NK-92 treated with Interleukin-12 subunit alpha and Interleukin-12 subunit beta, amount 100 ng/mL, for 24 hours (cell line): ENCODE measurements at places on chromosomes 13 and 19.

GRCh38 chr13:107600971-107601370 is 614.4 kb downstream of the LIG4 start:
- no peak for DNase-seq

GRCh38 chr13:59250336-59251189 is 913.2 kb downstream of the DIAPH3 start:
- DNase-seq = no peak

DNA sequence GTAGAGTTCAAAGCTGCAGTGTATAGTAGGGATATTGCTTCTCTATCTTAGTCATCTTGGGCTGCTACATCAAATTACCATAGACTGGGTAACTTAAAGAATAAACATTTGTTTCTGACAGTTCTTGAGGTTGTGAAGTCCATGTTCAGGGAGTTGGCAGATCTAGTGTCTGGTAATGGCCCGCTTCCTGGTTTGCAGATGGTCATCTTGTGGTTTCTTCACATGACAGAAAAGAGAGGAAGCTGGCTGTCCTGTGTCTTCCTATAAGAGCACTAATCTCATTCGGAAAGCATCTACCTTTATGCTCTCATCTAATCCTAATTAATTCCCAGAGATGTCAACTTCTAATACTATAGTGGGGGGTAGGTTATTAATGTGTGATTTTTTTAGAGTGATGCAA is 6.2 kb downstream of the ZNF763 start:
- DNase-seq = no peak

DNA sequence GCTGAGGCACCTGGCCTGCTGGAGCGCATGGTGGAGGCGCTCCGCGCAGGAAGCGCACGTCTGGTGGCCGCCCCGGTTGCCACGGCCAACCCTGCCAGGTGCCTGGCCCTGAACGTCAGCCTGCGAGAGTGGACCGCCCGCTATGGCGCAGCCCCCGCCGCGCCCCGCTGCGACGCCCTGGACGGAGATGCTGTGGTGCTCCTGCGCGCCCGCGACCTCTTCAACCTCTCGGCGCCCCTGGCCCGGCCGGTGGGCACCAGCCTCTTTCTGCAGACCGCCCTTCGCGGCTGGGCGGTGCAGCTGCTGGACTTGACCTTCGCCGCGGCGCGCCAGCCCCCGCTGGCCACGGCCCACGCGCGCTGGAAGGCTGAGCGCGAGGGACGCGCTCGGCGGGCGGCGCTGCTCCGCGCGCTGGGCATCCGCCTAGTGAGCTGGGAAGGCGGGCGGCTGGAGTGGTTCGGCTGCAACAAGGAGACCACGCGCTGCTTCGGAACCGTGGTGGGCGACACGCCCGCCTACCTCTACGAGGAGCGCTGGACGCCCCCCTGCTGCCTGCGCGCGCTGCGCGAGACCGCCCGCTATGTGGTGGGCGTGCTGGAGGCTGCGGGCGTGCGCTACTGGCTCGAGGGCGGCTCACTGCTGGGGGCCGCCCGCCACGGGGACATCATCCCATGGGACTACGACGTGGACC is 9.7 kb upstream of the STRN4 start:
- no peak for DNase-seq

DNA sequence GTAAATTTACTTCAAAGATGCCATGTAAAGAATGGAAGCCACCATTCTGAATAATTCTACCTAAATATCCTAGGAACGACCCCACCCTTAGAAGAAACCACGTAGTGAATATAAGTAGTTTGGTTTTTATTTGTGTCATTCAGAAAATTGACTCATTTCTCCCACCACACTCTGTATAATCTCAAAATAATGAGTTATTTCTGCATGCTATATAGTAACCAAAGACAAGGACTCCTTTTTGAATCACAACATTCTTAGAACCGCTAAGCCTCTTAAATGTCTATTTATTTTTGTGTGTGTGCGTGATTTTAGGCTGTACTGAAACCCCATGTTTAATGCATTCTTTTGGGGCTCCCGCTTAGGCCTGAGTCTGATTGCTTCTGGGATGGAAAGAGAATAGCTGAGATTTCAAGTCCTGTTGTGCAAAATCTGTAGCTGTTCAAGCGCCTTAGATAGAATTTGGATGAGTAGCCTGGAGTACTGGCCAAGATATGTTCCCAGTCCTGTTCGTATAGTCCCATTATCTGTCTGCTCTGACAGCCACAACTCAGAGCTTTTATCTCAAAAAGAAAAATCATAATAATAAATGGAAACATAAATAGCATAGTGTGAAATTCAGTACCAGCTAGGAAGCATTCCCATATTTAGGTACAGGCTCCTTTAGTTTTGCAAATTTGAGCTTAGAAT is 532.4 kb upstream of the NBEA start:
- DNase-seq = no peak

DNA sequence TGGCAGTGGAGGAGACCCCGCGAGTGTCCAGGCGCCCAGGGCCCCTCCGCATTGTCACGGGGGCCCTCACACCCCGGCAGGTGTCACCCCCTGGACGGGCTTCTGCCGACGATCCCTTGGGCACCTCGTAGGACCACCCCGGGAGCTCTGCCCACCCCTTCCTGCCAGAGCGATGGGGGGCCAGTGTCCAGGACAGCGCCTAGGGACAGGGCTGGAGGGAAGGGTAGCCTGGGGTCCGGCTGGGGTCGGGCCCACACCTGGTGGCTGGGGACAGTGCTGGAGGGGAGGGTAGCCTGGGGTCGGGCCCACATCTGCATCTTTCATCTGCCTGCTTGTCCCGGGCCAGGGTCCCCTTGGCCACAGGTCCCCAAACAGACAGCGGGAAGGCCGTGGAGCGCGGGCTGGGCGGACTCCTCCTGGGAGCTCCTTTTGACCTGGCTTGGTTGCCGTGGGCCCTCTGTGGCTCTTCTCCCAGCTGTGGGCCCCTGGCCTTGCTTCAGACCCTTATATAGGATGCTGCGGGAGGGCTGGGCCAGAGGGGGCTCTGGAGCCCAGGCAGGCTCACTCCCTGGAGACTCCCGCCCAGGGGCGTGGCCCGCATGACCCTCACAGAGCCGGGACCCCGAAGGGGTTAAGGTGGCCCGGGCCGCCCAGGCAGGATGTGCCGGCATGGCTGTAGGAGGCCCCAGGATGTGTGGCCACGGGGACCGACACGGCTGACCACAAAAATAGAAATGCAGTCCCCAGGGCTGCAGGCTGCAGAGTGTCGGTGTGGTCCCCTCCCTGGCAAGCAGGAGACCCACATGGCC is 74.1 kb upstream of the MCF2L start:
- DNase-seq = no peak

GRCh38 chr19:30090476-30090875 is 148.4 kb downstream of the URI1 start:
- no peak for DNase-seq

- no peak for DNase-seq
These were observed 440.8 kb downstream of the TDRD3 start for GRCh38 chr13:60837806-60838205.

GRCh38 chr19:37362733-37363132 is 8.2 kb upstream of the ZNF527 start:
- no peak for DNase-seq

- no peak for DNase-seq
These were observed 16.5 kb downstream of the RXFP2 start for GRCh38 chr13:31755803-31756212.

- no peak for DNase-seq
These were observed 6.2 kb downstream of the TLE6 start for GRCh38 chr19:2983351-2984214.

GRCh38 chr19:37346091-37346490 is 24.8 kb upstream of the ZNF527 start:
- DNase-seq = no peak

- DNase-seq = no peak
These were observed 1470.9 kb downstream of the UQCRFS1 start for GRCh38 chr19:27742041-27742440.

DNA sequence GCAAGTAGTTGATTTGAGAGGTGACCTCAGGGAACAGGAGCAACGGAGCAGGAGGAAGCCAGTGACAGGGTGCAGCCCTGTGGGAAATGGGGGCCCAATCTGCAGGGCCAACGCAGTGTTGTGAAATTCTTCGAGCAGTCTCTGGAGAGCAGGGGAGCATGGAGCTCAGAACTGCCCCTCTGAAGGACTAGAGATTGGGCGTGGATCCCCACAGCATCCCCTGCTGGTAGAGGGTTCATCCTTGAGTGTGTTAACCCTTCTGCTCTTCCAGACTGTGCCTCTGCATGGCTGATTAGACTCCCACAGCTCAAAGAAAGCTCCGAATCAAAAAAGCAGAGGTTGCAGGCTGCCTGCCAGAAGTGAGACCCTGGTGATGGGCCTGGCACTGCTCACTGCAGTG is 77.9 kb upstream of the UQCRFS1 start:
- no peak for DNase-seq

DNA sequence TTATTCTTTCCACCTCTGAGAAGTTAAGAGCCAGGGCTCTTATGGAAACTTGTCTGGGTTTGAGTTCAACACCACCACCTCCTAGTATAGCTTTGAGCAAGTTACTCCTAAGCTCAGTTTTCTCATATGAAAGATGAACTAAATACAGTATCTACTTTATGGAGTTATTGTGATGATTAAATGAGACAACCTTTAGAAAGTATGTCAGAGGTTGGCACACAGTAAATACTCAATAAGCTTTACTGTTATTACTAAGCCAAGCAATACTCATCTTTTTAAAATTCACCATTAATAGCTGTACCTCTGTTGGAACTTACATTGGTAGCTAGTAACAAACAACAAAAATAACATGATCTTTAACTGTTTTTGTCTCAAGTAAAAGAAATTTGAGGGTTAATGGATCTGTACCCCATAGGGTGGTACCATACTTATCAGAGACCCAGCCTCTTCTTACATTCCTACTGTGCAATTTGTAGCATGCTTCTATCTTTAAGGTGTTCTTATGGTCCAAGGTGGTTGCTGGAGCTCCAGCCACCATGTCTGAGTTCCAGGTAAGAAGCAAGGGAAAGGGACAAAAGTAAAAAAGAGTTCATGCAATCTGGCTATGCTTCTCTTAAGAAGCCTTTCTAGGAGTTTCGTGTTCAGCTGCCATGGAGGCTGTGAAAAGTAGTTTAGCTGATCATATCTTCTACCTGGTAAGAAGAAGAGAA is 24.1 kb upstream of the NDFIP2 start:
- DNase-seq = no peak

- no peak for DNase-seq
These were observed 995 bp upstream of the MKNK2 start for GRCh38 chr19:2051773-2052704.

DNA sequence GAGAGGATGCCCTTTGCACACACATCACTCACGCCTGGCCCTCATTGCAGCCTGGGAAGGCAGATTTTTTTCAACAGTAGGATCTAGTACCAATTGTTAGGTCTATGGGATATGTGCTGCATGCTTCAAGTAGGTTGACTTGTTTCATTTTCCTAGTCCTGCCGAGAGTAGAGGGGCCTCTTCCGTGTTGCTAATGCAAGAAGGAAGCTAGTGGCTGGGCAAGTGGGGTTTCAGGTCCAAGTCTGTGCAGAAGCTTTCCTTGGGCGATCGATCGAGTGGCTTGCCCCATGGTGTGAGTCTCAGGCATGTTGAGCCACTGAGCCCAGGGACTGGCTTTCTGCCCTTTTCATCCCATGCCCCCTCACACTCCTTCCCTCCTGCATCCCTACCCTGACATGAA is 13.7 kb downstream of the ILF3 start:
- no peak for DNase-seq

DNA sequence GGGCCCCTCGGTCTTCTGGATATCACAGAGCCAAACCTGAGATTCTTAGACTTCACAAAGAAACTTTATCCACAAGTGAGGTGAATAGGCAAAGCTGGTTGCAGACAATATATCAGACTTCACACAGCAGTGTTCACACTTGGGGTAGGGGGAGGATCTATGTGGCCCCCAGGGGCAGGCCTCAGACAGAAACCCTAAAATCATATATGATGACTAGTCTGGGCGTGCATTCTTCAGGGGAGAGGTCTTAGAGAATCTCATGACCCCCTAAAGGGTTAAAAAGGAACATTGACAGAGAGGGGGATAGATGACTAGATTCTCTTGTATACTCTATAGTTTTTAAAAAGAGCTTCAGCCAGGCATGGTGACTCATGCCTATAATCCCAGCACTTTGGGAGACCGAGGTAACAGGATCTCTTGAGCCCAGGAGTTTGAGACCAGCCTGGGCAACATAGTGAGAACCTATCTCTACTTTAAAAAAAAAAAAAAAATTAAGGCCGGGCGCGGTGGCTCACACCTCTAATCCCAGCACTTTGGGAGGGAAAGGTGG is 2.8 kb downstream of the TYROBP start:
- no peak for DNase-seq

GRCh38 chr13:109151255-109151654 is 521.8 kb downstream of the MYO16 start:
- DNase-seq = no peak

DNA sequence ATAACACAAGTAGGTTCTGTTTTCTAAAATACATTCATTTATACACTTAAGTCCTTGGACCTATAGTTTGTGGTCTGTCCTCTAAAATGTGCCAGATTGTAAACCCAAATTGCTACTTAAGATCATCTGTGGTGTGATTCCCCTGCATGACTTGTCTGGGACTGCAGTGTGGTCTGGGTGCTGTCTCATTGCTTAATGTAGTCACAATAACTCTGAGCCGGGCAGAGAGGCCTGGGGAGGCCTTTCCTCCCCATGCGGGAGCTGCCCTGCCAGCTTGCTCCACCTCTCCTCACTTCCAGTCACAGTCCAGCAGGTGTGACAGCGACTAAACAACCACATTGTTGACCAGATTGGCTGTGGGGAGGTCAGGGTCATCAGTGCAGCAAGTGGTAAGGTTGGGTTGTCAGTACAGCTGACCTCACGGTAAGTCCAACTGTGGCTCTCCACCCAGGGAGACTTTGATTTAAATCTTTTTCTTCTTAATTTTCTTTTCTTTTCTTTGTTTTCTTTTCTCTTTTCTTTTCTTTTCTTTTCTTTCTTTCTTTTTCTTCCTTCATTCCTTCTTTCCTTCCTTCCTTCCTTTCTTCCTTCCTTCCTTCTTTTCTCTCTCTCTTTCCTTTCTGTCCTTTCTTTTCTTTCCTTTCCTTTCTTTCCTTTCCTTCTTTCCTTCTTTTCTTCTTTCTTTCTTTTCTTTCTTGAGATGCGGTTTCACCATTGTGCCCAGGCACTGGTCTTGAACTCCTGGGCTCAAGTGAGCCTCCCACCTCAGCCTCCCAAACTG is 4.4 kb upstream of the TUBA3C start:
- DNase-seq = no peak

GRCh38 chr19:13033244-13033643 is 38.0 kb downstream of the NFIX start:
- DNase-seq = no peak

GRCh38 chr13:40113643-40114304 is 458.3 kb downstream of the COG6 start:
- DNase-seq = no peak
